Stomach (tissue), 19 donors: ENCODE measurements at places on chromosomes 7 and 10. TPM values are rescaled to one million over a fixed set of nuclear protein-coding genes. Genes with fewer than 3 reads are reported as not detected.

DNA sequence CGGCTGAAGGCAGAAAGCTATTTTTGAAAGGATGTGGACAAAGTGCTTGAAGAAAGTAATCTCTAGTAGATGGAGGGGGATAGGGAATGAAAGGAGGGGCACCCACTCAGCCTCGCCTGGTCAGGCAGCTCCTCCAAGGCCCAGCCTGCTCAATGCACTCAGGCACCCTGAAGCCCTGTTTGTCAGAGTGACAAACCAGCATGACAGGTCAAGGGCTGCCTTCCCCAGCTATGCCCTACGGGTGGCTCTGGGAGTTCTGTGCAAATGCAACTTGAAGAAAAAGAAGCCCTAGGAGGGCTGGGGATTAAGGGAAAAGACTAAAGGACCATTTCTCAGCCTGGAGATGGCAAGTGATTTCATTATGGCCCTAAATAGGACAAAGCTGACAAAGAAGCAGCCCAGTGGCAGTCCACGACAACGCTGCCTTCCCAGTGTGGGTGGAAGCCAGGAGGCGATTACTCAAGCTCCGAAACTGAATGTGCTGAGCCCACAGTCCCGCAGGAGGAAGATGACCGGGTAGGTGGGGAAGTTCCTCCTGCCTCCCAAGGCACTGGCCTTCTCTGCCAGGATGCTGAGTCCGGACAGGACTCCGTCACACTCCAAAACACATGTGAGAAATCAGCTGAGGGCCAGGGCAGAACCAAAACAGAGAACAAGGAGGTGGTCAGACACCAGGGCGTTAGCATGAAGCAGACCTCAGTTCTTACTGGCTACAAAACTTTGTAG, 16.3 kb downstream of the LIPA start:
- H3K27me3 ChIP-seq: no peaks in the 10 kb centered on the region
- H3K4me3 ChIP-seq: no peak overlapping the region
- no peak overlapping the region for H3K27ac ChIP-seq
- no peaks in the 10 kb centered on the region for H3K4me1 ChIP-seq

GRCh38 chr10:57162231-57162630, 801.2 kb upstream of the ZWINT start:
- H3K27ac ChIP-seq: no peak overlapping the region
- H3K4me3 ChIP-seq: no peak overlapping the region
- DNase-seq: no peak
- H3K4me1 ChIP-seq: no peaks in the 10 kb centered on the region

GRCh38 chr7:15972862-15973275, 286.4 kb upstream of the MEOX2 start:
- no peak for DNase-seq
- H3K36me3 ChIP-seq: no peaks in the 10 kb centered on the region
- H3K4me1 ChIP-seq: no peaks in the 10 kb centered on the region

- peaks cover 43% of the 10 kb centered on the region for H3K36me3 ChIP-seq
- H3K4me3 ChIP-seq: no peak overlapping the region
- peaks cover 6% of the 10 kb centered on the region for H3K4me1 ChIP-seq
- no peaks in the 10 kb centered on the region for H3K27me3 ChIP-seq
- H3K27ac ChIP-seq: peak overlapping the region; percentile 68
Measured at GRCh38 chr7:107972075-107972482, 30.9 kb downstream of the LAMB1 start.

DNA sequence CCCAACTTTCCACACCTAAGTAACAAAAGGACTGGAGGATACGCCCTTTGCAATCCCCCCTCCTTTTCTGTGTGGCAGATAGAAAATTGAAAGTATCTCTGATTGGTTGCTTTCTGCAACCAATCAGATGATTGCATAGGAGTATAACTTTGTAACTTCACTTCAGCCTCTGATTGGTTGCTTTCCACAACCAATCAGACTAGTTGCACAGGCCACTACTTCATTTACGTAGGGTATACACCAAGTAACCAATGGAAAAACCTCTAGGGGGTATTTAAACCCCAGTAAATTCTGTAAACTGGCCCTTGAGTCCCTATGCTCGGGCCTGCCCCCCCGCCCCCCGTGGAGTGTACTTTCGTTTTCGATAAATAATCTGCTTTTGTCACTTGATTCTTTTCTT, 1080.4 kb downstream of the CNTNAP2 start:
- no peak overlapping the region for H3K27ac ChIP-seq
- DNase-seq: no peak
- H3K4me1 ChIP-seq: no peaks in the 10 kb centered on the region
- no peaks in the 10 kb centered on the region for H3K36me3 ChIP-seq

DNA sequence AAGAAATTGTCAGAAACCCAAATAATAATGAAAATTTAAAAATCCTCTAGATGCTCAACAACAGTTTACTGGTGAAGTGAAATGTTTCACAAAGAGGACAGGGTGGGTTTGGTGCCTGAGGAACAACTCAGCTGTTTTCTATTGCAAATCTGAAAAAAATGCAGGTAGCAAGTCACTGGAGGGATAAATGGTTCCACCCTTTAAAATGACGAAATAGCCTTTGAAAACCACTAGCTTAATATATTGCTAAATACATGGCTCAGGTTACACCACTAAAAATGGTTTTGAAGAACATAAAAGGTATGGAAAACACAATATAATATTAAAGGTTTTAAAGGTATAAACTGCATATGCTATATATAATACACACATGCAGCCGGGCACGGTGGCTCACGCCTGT, 69.5 kb downstream of the LMBR1 start:
- no peak overlapping the region for H3K4me3 ChIP-seq
- no peaks in the 10 kb centered on the region for H3K4me1 ChIP-seq
- H3K27me3 ChIP-seq: no peaks in the 10 kb centered on the region
- H3K36me3 ChIP-seq: no peaks in the 10 kb centered on the region

DNA sequence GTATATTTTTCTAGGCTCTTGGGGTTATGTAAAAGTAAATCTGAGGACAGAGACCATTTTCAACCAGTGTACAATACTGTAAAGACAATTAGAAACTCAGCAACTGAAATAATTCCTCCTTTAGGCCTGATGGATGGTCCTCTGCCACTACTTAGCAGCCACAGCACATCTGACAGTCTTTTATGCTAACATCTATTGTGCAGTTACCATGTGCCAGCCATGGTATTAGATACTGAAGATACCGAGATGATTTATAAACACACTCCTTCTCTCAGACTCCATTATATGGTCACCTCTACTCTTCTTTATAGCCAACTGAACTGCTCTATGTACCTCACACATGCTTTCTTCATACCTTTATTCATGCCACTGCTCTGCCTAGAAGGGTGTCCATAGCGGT, 61.2 kb upstream of the CCNJ start:
- no peaks in the 10 kb centered on the region for H3K36me3 ChIP-seq
- no peaks in the 10 kb centered on the region for H3K4me1 ChIP-seq
- H3K27ac ChIP-seq: no peak overlapping the region
- DNase-seq: no peak
- no peak overlapping the region for H3K4me3 ChIP-seq

DNA sequence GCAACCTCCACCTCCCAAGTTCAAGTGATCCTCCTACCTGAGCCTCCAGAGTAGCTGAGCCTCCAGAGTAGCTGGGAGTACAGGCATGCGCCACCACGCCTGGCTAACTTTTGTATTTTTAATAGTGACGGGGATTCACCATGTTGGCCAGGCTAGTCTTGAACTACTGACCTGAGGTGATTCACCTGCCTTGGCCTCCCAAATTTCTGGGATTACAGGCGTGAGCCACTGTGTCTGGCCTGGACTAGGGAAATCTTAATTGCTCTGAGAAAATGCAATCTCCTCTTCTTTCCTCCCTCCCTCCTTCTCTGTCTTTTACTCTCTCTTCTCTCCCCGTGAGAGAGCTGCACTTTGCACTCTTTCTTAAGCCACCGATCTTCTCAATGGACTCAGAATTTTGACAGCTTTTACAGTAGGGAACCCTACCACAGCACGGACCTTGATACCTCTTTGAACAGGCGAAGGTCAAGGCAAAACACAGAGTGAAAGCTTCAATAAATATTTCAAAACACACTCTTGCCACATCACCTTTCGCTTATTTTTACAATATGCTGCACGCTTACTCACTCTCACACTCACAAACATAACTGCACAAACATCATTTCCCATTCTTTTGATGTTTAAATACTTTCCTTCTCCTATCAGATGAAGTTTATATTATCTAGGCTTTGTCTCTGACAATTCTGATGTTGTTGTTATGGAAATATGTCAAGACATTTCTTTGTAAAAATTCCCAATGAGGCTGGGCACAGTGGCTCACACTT, 173.4 kb upstream of the NRP1 start:
- H3K27me3 ChIP-seq: no peaks in the 10 kb centered on the region
- no peak for DNase-seq
- H3K4me1 ChIP-seq: peaks cover 6% of the 10 kb centered on the region
- no peaks in the 10 kb centered on the region for H3K36me3 ChIP-seq
- no peak overlapping the region for H3K4me3 ChIP-seq
- H3K27ac ChIP-seq: no peak overlapping the region

DNA sequence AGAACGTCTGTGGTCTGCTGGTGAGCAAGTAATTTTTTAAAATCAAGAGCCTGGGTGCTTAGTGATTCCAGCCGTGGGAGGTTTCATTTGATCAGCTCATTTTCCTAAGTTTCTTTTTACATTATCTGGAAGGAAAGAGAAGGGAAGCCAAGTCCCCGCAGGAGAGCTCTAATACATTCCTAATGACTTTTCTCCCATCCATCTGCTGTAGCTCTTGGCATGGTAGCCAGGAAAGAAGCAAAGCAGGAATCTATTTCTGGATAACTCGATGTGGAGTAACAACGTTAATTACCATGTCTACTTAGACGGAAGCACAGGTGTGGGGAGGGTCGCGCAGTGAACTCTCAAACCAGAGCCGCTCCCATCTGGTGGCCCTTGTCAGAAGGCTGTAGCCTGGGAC, 121.9 kb downstream of the PAXIP1 start:
- no peaks in the 10 kb centered on the region for H3K36me3 ChIP-seq
- no peak overlapping the region for H3K27ac ChIP-seq
- peaks cover 9% of the 10 kb centered on the region for H3K4me1 ChIP-seq
- H3K4me3 ChIP-seq: no peak overlapping the region

- no peaks in the 10 kb centered on the region for H3K4me1 ChIP-seq
- no peak overlapping the region for H3K27ac ChIP-seq
- no peak overlapping the region for H3K4me3 ChIP-seq
- no peak for DNase-seq
- H3K27me3 ChIP-seq: no peaks in the 10 kb centered on the region
Measured at GRCh38 chr10:98167191-98167590, 32.7 kb downstream of the R3HCC1L start.

GRCh38 chr7:96297876-96298275, 24.0 kb downstream of the SLC25A13 start:
- no peak overlapping the region for H3K4me3 ChIP-seq
- DNase-seq: no peak
- H3K4me1 ChIP-seq: peaks cover 4% of the 10 kb centered on the region
- peaks cover 13% of the 10 kb centered on the region for H3K36me3 ChIP-seq

GRCh38 chr7:89077992-89078391, 282.5 kb upstream of the TEX47 start:
- DNase-seq: no peak
- H3K4me3 ChIP-seq: no peak overlapping the region
- H3K36me3 ChIP-seq: no peaks in the 10 kb centered on the region
- no peaks in the 10 kb centered on the region for H3K4me1 ChIP-seq
- H3K27ac ChIP-seq: no peak overlapping the region

- peaks cover 9% of the 10 kb centered on the region for H3K36me3 ChIP-seq
- no peak for DNase-seq
- H3K27ac ChIP-seq: peak overlapping the region; percentile 56
- H3K4me3 ChIP-seq: no peak overlapping the region
- peaks cover 39% of the 10 kb centered on the region for H3K4me1 ChIP-seq
Measured at GRCh38 chr7:17307558-17307957, 9.1 kb downstream of the AHR start.

- H3K36me3 ChIP-seq: no peaks in the 10 kb centered on the region
- H3K27me3 ChIP-seq: no peaks in the 10 kb centered on the region
- no peak overlapping the region for H3K27ac ChIP-seq
- no peak overlapping the region for H3K4me3 ChIP-seq
- DNase-seq: no peak
- H3K4me1 ChIP-seq: peaks cover 8% of the 10 kb centered on the region
Measured at GRCh38 chr7:117862378-117862777, 10.9 kb downstream of the CTTNBP2 start.

DNA sequence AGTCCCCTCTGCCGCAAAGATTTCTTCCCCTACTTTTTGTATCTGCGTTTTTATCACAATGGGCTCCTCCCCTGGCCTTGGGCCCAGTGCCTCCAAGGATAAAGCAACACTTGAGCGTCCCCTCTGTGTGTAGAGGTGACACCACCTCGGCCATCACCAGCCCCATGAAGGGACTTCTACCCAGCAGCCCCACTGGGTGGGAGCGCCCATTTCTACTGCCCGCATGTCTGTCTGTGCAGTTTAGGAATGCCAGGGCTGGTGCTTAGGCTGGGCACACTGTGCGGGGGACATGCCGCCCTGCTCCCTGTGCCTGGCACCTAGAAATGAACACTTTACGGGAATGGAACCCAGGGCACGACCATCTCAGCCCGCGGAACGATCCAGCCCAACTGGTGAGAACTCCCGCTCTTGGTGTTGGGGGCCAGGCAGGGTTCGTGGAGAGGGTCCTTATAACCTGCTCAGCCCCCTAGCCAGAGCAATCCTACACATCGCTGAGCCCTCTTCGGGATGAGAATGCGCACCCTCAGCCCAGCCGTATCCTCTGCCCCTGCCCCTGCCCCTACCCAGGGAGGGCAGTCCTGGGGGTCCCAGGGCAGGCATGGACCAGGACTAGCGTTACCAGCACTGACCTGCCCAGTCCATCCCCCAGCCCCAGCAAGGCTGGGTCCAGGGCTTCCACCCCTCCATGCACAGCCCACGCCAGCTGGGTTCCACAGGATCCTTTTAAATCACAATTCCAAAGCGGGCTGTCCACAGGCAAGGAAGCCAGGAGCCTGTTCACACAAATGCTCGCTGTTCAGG, 12.8 kb downstream of the CRYGN start:
- H3K36me3 ChIP-seq: no peaks in the 10 kb centered on the region
- peaks cover 45% of the 10 kb centered on the region for H3K4me1 ChIP-seq
- H3K27ac ChIP-seq: peak overlapping the region; percentile 90
- DNase-seq: no peak
- H3K4me3 ChIP-seq: no peak overlapping the region
- no peaks in the 10 kb centered on the region for H3K27me3 ChIP-seq

GRCh38 chr10:74825371-74826141, 844 bp upstream of the KAT6B start:
- H3K4me1 ChIP-seq: peaks cover 67% of the 10 kb centered on the region
- peak; percentile 88 for DNase-seq
- peak overlapping the region; percentile 99 for H3K27ac ChIP-seq
- no peaks in the 10 kb centered on the region for H3K36me3 ChIP-seq
- peak overlapping the region; percentile 97 for H3K4me3 ChIP-seq

- DNase-seq: no peak
- no peak overlapping the region for H3K4me3 ChIP-seq
- peaks cover 7% of the 10 kb centered on the region for H3K36me3 ChIP-seq
- no peaks in the 10 kb centered on the region for H3K27me3 ChIP-seq
- H3K4me1 ChIP-seq: no peaks in the 10 kb centered on the region
Measured at GRCh38 chr7:90222811-90223725, 11.5 kb downstream of the STEAP2 start.

GRCh38 chr10:87734987-87735827, 75.5 kb downstream of the PAPSS2 start:
- H3K27ac ChIP-seq: no peak overlapping the region
- DNase-seq: peak; percentile 72
- H3K4me1 ChIP-seq: peaks cover 9% of the 10 kb centered on the region
- no peaks in the 10 kb centered on the region for H3K36me3 ChIP-seq
- no peak overlapping the region for H3K4me3 ChIP-seq

HOXA4 gene
- 5.8 TPM for total RNA-seq

MRLN gene
- not detected for total RNA-seq

EPO gene
- total RNA-seq: not detected

SPDYE5 gene
- total RNA-seq: not detected

ARHGEF35 gene
- 12.6 TPM for total RNA-seq

FUOM gene
- not detected for total RNA-seq
